Retinal pigment epithelial cell (primary cell): ENCODE measurements at places on chromosomes 12 and 14.

DNA sequence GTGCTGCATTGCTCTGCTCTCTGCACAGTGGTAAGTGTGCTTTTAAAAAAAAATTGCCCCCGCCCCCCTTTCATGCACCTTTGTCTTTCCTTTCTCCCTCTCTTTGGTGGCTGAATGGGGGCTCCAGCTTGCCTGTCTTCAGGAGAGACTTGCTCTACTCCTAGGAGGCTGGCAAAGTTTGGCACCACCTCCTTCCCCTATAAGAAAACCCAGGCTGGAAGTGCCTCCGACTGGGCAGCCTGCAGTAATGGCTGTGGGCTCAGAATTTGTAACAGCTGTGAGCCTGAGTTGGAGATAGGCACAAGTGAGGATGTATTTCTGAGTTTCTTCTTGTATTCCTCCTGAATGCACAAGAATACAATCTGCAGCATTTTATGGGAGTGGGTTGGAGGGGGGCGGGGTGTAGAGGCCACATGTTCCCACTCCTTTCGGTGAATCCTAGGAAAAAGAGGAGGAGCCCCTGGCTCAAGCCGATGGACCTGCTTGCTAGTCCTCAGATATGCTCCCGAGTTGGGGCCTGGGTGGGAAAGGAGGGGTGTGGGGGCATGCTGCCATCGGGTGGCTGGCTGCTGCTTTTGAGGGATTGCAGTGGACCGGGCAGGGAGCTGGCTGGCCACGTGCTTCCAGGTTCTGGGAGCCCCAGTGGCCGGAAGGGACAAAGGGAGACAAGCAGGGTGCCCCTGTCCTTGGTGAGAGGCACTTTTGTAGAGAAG, 124.3 kb downstream of the TSPAN9 start:
- DNase-seq = no peak

DNA sequence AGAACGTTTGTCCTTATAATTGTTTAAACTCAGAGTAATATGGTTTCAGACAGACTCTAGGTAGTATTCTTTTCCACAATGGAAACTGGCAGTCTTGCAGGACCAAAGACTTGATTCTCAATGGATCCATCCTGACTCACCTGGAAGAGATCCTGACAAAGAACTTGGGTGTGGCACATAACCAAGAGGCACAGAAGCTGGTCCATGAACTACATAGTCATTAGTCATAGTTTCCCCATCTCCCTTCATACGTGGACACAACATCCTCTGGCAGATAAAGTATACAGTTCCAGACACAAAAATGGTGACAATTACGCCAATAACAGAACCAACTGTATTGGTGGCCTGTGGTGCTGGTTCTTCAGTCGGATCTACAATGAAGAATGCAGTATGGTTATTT, 55.8 kb downstream of the BCL2L14 start:
- DNase-seq = no peak

DNA sequence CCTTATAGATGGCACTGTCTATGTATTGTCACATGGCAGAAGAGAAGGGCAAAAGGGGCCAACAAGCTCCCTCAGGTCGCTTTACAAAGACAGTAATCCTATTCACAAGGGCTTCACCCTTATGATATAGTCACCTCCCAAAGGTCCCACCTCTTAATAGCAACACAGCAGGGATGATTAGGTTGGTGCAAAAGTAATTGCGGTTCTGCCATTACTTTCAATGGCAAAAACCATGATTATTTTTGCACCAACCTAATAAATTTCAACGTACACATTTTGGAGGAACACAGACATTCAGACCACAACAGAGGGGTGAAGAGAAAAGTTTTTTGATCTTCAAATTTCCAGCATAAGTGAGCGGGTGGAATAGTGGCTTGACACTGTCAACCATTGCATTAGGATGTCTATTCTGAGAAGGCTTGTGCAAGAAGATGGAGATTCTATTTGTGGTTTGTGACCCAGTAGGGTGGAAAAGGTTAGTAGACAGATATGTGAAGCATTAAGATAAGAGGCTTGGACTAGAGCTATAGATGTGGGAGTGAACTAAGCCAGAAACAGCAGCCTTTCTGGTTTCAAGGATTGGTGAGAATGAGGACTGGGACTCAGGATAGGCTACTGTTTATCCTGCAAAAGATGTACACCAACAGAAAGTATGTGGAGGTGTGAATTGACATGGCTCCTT, 75.5 kb upstream of the CPSF6 start:
- no peak for DNase-seq

- DNase-seq = no peak
Measured at GRCh38 chr14:89537911-89538310, 120.9 kb upstream of the FOXN3 start.

DNA sequence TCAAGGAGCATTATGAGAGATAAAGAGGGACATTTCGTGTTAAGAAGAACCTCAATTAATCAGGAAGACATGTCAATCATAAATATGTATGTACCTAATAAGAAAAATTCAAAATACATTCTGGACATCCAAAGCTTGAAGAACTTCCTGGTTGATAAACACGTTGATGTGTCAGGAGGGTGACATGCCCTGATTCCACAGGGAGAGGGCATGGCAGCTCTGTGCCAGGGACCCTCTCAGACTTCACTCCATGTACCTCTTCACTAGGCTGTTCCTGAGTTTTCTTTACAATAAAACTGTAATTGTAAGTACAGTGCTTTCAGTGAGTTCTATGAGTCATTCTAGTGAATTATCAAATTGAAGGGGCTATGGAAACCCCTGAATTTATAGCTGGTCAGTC, 163.5 kb downstream of the CFAP54 start:
- DNase-seq = no peak

GRCh38 chr12:104689635-104690034, 232.9 kb downstream of the CHST11 start:
- no peak for DNase-seq

GRCh38 chr12:132163911-132164288, 19.6 kb downstream of the NOC4L start:
- DNase-seq = no peak

DNA sequence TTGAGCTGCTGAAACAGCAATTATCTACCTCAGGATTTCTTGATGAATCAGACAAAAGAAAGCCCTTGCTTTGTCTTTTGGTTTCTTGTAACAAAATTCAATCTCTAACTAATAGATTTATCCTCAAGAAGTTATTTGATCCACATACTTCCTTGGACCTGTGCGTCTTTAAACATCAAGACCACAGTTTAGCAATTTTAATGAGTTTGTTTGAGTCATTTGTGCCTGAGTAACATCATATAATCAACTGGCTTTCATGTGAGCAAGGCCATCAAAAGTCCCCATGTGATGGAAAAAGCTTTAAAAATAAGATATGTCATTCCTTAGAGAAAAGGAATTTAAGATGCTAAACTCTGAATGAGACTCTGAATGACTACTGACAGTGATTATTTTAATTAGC, 52.3 kb downstream of the KCNC2 start:
- DNase-seq = no peak
